KBM-7 (cell line): ENCODE measurements at places on chromosomes 5 and 9.

DNA sequence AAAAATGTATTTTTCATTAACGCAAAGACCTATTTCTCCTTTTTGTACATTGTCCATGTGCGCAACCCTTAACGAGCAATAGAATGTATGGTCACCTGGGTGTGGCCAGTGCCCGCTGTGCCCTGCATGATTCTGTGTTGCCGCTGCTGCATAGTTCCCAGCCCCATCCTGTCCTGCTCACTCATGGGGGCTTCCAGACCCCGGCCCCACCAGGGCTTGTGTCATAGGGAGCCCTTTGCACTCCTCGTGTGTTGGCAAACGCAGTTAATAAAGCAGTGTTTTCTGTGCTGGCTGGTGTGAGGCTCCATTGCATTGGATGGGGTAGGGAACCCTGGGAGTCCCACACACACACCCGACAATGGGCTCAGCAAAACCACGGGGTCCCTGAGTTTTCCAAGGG, 49.7 kb downstream of the SAR1B start:
- no peak for DNase-seq

DNA sequence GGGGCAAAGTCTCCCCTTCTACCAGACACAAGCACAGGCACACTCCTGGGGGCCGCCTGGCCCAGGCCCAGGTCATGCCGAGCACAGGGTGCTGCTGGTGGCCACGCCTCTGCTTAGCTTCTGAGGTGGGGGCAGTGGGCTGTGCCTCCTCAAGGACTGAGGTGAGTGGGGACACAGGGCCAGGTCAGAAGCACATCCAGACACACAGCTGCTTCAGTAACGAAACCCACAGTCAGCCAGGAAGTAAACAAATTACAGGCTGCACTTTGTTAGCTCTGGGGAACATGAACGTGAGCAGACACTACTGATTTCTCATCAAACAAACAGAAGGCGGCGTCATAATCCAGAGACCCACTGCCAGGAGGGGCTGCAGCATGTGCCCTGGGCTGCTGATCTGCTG, 192.4 kb downstream of the HSPA4 start:
- DNase-seq = no peak

DNA sequence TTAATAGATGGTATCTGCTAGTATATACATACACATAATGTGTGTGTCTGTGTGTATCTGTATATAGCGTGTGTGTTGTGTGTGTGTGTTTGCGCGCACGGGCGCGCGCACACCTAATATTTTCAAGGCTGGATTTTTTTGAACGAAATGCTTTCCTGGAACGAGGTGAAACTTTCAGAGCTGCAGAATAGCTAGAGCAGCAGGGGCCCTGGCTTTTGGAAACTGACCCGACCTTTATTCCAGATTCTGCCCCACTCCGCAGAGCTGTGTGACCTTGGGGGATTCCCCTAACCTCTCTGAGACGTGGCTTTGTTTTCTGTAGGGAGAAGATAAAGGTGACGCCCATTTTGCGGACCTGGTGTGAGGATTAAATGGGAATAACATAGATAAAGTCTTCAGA, 757 bp downstream of the FXN start:
- no peak for DNase-seq

GRCh38 chr5:176878906-176879662, 20.1 kb downstream of the HK3 start:
- no peak for DNase-seq

DNA sequence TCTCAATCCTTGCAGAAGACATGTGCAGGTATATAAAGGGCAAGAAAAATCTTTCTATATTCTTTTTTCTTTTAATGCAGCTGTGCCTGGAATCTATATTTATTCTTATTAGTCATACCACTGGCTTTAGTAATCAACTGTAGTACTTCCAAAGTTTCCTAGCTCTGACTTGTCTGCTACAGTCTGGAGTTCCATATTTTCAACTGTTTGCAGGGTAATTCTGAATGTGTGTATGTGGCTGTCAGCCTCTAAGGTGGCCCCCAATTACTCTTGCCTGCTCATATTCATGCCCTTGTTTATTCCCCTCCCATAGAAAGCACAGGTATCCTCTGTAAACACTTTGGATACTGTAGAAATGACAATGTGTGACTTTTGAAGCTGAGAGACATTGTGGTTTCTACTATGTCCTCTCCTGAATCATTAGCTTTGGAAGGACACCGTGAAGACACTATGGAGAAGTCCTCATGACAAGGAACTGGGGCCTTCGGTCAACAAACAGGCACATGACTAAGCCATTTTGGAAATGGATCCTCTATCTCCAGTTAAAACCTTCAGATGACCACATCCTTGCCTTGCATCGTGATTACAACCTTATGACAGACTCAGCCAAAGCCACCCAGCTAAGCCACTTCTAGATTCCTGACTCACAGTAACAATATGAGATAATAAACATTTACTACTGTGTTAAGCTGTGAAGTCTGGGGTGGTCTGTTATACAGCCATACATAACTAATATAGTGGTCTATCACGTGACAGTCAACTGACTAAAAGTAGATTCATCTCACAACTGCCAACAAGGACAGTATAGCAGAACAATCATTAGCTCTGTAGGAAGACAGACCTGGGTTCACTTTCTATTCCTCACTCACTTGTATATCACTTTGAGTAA, 49.5 kb upstream of the SUSD1 start:
- DNase-seq = no peak

GRCh38 chr5:74340476-74340875, 300.1 kb downstream of the ENC1 start:
- DNase-seq = no peak

GRCh38 chr5:14779975-14780374, 91.6 kb downstream of the ANKH start:
- no peak for DNase-seq

DNA sequence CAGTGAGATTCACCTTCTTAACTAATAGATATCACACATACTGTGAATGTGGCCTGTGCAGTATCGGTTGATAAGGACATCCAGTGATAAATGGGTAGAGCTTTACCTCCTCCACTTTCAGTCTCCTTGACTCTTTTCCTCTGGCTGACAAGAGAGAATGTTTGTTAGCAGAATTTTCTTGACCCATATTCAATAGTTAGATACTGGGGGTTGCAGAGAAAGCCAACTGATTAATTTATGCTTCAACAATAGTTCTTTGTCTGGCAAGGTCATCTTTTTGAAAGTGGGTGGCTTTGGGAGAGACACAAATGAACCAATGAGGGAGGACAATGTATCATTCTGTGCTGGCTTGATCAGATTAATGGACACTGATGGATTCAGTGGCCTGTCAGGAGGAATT, 30.3 kb downstream of the TTC23L start:
- DNase-seq = no peak

GRCh38 chr5:55022450-55022849, 1.6 kb upstream of the GZMK start:
- no peak for DNase-seq

DNA sequence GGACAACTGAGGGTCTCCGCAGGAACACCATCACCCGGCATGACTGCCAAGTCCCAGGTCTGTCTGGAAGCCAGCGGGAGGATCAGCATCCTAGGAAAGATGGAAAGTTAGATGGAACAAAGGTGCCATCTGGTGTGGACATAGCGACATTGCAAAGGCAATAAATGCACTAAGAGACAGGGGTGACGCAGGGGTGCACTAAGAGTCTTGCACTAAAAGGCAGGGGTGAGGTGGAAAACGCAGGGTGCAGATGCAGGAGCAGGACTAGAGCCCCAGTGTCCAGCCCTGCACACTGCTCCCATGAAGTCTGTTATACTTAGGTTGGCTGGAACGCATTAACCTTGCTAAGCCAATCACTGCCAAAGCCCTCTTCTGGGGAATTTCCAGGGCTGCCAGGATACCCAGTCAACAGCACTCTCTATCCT, 15.5 kb downstream of the ATOX1 start:
- peak; percentile 41 for DNase-seq

DNA sequence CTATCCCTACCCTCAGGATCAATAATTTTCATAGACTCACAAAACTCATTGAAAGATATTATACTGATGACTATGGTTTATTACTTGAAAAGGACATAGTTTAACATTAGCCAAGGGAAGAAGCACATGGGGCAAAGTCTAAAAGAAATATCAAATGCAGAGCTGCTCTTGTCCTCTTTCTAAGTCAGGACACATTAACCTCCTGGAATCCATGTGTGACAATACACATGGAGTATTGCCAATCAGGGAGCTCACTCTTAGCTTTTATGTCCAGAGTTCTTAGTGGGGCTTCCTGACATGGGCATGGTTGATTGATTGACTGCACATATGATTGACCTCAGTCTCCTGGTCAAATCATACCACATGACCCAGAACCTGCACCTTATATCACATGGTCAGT, 165.5 kb upstream of the COX7C start:
- DNase-seq = no peak

DNA sequence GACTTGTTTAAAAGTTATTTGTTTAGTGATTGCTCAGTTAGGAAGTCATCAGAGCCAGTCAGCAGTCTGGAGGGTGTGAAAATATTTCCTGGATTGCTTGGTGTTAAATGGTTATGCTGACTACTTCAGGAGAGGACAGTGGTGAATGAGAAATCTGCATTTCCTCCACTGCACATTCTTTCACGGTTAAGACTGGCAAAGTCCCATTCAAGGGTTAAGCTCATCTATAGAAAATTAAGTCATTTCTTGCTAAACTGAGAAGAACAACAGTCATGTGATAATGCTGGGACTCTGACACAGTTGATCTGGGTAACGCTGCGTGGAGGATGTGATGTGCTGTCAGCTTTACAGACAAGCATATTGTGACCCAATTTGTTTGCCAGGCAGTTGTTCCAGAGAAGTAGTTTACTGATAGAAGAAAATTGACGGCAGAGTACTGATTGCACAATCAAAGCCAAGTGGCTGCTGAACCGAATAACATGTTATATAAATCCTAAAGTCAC, 80.4 kb downstream of the GRAMD2B start:
- DNase-seq = no peak

- no peak for DNase-seq
These were observed 27.3 kb upstream of the ZSWIM6 start for GRCh38 chr5:61304590-61305381.

- no peak for DNase-seq
These were observed 4.6 kb downstream of the BARHL1 start for GRCh38 chr9:132586830-132587591.

DNA sequence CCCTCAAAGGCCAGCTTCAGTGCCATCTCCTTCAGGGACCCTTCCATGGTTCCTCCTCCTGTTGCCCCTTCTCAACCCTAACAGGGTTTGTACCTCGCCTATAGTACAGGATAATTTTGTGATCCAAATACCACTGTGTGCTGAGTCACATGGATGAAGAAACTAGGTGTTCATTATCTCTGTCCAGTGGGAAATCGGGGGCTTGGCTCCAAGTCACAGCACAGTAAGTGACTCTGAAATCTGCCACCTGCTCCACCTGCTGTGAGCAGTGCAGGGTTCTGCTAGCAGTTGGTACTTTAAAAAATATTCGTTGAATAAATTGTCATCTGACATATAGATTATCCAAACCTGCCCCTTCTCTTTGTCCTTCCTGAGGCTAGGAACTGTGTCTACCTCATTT, 123.2 kb upstream of the OTULINL start:
- DNase-seq = no peak
